Stimulated activated CD4-positive, alpha-beta T cell treated with anti-CD3 and anti-CD28 coated beads, Interleukin-15, amount 100 ng/mL, for 1 hour (primary cell): ENCODE measurements at places on chromosomes 2 and 18.

DNA sequence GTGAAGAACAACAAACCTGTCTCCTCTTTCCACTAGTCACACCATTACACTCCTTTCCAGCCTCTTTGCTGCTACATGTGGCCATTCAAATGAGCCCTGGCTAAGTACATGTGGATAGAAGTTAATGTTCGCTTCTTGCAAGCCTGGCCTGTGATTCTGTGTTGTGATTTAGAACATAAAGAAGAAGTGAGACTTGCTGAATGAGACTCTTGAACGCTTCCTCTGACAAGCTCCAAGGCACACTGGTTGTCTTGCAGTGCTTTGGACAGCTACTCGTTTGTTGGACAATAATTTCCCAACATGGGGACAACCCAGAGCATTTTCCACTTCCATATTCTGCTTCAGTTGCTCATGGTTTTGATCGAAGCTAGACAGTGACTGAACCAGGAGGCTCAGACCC is 57.3 kb downstream of the CCDC74A start:
- no peak for DNase-seq

GRCh38 chr2:573805-574392 is 103.3 kb downstream of the TMEM18 start:
- DNase-seq = no peak

- DNase-seq = no peak
Observed at GRCh38 chr2:232142049-232142448, 180.5 kb downstream of the DIS3L2 start.

DNA sequence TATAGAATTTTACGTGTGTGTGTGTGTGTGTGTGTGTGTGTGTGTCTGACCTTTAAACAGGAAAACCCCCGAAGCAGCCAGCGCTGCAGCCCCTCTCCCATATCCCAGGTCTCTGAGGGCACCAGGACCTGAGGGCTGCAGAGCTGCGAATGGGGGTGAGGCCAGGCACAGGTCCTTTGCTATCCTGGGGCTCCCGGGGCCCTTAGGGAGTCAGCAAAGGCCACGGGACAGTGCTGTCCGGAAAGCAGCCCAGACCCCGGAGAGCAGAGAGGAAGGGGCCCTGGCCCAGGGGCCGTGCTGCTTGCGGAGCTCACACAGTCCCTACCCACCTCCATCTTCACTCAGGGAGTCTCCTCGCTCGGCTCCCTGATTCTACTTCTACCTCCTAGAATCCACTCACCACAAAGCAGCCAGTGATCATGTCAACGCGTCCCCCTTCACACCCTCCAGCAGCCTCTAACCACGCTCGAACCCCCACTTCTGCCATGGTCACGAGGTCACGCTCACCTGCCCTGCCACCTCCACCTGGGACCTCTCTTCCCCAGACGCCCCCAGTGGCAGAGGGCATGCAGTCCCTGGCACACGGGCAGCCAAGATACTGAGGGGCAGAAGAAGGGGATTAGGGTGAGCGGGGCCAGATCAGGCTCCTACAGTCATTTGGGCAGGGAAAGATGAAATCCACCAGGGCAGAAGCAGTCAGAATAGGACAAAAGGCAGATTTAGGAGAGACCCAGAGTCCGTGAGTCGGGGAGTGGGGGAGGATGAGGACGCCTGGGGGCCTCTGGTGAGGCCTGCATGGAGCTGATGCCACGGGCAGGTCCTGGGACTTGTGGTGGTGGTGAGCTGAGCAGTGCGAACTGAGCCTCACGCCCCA is 86.7 kb downstream of the USP40 start:
- no peak for DNase-seq

DNA sequence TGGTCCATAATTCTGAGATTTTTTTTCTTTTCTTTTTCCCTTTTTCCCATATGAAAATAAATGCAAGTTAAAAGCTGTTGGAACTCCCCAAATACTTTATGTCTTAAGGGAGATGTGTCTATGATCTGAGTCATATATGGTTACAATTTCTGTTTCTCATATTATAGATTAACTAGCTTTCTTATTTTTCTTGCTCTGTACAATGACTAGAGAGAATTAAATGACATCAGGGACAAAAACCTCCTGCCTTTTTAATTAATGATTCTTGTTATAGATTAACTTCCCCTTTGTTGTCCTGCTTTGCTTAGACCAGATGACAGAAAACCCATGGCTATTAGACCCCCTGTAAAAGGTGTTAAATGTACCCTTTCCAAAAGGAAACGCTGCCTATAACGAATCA is 643.9 kb upstream of the NXPH2 start:
- DNase-seq = no peak
